CD4-positive, alpha-beta T cell treated with Interleukin-4 for 1 hour (primary cell): ENCODE measurements at places on chromosomes 4 and X.

- no peak for DNase-seq
Measured at GRCh38 chrX:49231333-49232000, 1.7 kb downstream of the CACNA1F start.

DNA sequence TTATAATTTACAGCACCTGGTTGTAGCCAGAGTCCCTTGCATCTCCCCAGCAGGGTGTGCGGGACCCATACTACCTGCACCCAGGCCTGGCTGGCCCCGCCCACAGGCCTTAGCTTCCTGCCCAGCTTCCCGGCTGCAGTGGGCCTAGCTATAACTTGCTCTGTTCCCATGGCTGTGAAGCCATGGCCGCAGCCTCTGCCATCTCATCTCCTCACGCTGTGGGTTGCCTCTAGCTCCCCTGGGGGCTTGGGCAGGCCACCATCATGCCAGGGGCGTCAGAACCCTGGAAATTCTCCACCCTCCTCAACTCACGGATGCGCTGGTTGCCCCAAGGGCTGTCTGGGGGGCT lies 26.1 kb upstream of the SORBS2 start:
- no peak for DNase-seq

DNA sequence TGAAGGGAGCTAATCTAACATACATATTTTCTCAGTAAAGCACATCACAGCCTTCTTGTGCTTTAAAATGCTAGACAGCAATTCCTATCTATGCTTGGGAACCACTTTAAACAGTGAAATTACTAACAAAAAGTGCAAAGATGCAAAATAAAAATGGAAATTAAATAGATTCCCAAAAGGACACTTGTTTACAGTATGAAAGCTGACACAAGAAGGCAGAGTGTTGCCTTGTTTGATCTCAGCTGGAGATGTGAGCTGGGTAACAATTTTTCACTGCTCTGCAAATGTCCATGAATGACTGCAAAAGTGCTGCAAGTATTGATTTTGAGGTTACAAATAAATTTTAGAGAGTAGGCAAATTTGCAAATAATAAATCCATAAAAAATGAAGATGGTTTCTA lies 22.3 kb downstream of the GRIA2 start:
- no peak for DNase-seq

- DNase-seq: no peak
Measured at GRCh38 chr4:98994474-98995182, 893 bp upstream of the METAP1 start.

DNA sequence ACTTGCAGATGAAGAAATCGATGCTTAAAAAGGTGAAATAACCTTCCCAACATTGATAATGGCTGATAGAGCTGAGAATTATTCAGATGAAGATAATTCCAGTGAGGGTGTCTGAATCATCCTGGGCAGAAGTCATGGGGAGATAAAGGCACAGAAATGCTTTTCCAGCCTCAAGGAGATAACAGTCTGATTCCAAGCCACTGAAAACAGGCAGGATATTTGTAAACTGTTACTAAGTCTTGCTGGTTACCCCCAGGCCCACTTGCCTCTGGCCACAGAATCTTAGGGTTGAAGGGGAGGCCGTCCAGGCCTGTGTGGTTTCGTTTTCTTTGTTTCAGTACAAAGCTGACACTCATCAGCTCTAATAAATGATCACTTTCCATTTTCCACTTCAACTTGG lies 158.5 kb downstream of the SH3KBP1 start:
- DNase-seq: no peak
